Testis (tissue), 5 donors: ENCODE measurements at places on chromosomes 5 and 9. TPM values are rescaled to one million over a fixed set of nuclear protein-coding genes. Genes with fewer than 3 reads are reported as not detected.

DNA sequence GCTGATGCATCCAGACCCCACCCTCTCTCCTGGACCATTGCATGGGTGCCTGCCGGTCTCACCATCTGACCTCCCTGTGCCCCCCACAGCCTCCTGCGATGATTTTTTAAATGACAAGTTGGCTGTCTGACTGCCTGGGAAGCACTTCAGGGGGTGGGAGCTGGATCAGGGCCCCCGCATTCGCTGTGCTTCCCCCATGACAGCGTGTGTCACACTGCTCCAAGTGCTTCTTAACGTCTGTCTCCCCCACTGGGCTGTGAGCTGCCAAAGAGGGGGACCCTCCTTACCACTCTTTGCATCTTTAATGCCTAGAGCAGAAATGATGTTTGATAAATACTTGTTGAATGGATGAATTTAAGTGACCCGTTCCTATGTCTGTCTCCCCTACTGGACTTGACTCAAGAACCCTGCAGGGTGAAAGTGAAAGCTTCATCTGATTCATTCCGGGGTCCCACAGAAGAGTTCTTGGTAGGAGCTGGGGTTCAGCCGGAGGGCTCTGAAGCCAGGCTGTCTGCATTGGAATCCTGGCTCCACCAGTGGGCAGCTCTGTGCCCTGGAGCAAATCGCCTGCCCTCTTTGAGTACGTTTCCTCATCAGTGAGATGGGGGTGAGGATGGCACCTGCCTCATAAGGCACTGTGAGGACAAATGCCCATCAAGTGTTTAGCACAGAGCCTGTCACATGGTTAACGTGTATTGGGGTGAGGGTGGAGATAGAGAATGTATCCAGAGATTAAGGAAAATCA, 7.6 kb upstream of the EGR1 start:
- DNase-seq, result no peak

DNA sequence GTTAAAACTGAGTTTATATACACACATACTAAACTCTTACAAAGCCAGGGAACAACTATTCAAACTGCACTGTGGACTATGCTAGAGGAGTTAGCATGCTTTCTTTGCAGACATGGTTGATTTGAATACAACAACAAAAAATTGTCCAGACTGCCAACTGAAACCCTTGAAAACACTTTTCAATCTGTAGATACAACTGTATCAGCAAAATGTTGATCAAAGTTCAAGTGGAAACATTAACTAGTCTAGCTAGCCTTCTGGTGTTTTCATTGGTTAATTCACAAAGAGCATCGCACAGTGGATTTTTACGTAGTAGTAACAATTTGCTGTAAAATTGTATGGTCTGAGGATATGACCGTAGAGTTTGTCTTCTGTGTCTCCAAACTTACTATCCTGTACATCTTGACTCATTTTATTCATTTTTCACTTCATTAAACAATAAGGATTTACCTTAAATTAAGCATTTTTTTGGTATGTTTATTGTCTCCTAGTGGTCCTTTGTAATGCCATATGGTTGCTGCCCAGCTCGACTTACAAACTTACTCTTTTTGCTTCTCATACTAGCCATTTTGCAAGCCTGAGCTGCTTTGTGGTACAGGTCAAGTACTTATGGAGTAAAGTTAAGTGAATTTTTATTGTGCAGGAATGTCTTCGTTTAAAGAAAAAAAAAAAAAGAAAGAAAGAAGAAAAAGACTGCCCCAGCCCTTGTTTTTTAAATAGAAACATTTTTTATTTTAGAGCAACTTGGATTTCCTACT, 123.4 kb downstream of the ZCCHC7 start:
- DNase-seq, result no peak

DNA sequence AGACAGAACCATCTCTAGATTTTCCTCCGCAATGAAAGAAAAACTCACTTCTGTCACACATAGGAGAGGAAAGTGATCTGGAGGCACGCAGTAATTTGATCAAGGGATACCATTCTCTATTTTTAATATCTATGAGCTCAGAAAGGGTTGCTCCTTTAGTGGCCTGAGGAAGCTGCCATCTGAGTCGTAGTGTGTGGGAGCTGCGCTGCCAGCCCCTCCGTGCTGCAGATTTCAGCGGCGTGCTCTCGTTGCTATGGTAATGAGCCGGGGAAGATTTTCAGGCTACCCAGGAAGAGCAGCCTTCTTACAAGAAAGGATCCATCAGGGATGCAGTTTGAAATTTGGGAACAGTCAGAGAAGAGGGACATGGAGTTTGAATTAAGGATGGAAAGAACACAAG, 17.1 kb upstream of the GOLM1 start:
- DNase-seq, result no peak

CERT1 gene
- 61.3 TPM for total RNA-seq

- no peak for DNase-seq
Observed at GRCh38 chr9:95058121-95058785, 259.3 kb downstream of the FANCC start.

SV2C gene
- total RNA-seq, result 0.87 TPM

DNA sequence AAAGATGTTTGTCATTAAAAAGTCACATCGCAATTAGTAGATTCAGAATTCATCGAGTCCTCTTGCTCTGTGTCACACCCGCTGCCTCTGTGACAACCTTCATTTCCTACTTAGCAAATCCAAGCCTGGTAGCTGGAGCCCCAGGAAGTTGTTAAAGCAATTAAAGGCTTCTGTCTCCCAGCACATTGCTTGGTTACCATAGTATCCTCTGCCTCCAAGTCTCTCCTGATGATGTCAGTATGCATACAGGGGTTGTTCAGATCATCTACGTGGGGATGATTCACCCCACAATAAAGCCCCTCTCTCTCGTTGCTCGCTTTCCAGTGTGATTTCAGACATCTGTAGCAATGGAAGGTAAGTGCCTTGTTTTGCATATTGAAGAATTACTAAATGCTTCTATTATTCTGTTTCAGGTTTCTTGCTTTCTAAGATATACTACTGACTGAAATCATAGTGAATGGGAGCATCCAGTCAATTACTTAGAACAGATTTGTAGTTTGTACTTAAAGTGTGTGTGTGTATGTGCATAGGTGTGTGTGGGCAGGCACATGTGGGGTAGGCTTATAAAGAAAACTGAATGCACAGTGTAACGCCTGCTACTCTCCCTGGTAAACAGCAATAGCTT, 52.9 kb downstream of the PAM start:
- DNase-seq, result no peak

GRCh38 chr5:79962575-79963222, 28.4 kb downstream of the MTX3 start:
- no peak for DNase-seq

GRCh38 chr5:52909192-52909591, 80.0 kb upstream of the ITGA2 start:
- no peak for DNase-seq

GRCh38 chr5:40404613-40405012, 275.1 kb upstream of the PTGER4 start:
- DNase-seq, result no peak

CAAP1 gene
- total RNA-seq, result 25.1 TPM

DNA sequence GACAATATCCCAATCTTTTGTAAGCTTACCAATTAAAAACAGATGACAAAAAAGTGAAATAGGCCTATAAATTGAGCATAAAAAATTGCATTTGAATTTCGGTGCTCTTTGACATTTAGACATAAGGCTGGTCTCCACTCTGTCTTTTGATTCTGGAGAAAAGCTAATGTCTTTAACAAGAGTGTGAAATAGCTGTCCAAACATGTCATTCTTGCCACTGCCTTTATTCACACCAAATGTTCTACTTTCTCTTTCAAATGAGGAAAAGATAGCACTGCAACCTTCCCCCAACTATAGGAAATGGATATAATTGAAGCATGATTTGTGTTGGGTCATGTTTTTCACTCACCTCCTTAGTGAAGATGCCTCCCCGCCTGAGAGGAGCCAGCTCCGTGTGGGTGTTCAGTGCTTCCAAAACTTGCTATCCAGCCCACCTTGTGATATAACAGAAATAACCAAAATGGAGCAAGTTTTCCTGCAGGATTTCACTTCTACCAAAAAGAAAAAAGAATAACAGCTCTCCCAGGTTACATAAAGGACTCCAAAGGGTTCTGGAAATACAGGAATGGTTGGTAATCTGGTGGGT, 55.2 kb upstream of the STK32A start:
- DNase-seq, result no peak

DNA sequence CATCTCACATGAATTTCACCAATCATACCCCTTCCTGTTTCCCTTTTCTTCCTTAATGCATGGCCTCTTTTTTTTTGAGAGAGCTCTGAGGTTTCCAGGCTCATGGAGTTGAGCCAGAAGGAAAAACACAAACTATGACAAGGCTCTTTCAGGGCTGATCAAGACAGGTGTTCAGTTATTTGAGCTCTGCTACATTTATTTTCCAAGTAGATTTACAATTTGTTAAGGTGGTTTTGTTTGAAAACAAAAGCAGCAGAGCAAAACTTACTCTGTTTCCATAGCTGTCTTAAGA, 62.4 kb upstream of the IL7R start:
- DNase-seq, result no peak

RAB24 gene
- total RNA-seq, result 29.4 TPM

GRCh38 chr5:115180165-115180709, 10.5 kb upstream of the TRIM36 start:
- DNase-seq, result peak; percentile 38

- DNase-seq, result no peak
Observed at GRCh38 chr5:9617739-9618504, 12.2 kb downstream of the TAS2R1 start.

GRCh38 chr5:168720575-168720974, 141.4 kb upstream of the PANK3 start:
- DNase-seq, result no peak

GRCh38 chr5:122312591-122313406, 762 bp downstream of the SNCAIP start:
- DNase-seq, result peak; percentile 40

GABRA1 gene
- total RNA-seq, result not detected

DNA sequence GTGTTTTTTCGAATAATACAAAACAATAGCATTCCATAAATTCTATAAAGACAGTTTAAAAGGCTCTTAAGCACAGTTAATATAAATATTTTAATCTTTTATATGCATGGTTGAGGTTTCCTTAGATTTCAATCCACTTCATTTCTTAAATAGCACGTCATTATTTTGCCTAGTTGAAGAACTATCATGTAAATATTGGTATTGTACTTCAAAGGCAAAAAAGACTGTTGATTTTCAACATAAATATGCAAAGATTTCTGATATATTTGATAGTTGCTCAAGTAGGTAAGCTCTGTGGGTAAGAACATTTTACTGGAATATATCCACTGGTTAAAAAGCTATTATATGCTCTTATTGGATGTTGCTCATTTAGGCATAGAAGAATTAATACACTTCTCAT, 458.6 kb downstream of the NR2F1-AS1 start:
- no peak for DNase-seq

PRDM12 gene
- total RNA-seq, result 0.68 TPM

AJM1 gene
- total RNA-seq, result 24.6 TPM

FOXD4L4 gene
- total RNA-seq, result not detected
